AG08395 (cell line): ENCODE measurements at places on chromosomes 12 and 14.

DNA sequence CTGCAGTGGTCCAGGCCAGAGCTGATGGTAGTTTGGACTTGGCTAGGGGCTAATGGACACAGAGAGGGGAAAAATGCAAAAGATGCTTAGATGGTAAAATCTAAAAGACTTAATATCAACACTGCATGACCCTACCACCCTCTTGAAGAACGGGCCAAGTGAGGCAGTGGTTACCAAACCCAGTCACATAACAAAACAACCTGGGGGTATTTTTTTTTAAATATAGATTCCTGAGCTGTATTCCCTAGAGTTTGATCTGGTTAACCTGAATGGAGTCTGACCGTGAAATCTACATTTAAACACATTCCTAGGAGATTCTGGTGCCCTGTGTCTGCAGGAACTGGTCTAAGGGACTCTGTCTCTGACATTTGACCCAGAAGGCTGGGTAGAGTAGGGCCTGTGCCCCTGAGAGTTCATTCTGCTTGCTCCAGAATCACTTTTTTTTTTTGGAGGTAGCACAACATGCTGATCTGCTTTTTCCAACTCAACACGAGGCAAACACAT lies 15.7 kb downstream of the ABHD4 start:
- DNase-seq, result no peak

DNA sequence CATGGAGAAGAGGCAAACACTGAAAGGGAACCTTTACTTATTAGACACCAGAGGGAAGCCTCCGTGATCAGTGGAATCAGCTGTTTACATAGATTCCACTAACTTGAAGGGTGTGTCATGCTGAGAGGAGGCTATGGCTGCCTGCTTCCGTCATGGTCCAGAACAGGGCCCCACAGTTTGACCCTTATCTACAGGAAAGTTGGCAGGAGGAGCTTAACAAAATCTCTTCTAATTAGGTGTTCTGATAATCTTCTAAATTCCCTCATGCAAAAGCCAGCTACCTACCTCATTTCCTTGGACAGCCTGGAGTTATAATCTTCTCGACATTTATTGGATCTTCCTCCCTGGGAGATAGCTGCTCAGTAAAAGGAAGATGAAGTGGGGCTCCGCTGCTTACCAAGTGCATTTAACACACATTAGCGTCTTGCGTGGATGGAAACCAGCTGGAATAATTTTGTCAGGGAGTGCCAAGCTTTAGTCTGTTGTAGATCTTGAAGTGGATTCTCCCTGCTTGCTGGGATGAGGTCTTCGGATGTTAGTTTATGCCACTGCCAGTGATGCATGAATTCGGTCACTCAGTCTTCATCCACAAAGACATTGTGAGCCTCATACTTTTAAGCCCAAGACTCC lies 171.0 kb downstream of the PAH start:
- no peak for DNase-seq

GRCh38 chr14:42316693-42317092 lies 710.0 kb downstream of the LRFN5 start:
- no peak for DNase-seq

GRCh38 chr12:109861689-109862314 lies 18.5 kb downstream of the GLTP start:
- no peak for DNase-seq

GRCh38 chr12:115341442-115341841 lies 657.5 kb upstream of the TBX3 start:
- peak; percentile 96 for DNase-seq

DNA sequence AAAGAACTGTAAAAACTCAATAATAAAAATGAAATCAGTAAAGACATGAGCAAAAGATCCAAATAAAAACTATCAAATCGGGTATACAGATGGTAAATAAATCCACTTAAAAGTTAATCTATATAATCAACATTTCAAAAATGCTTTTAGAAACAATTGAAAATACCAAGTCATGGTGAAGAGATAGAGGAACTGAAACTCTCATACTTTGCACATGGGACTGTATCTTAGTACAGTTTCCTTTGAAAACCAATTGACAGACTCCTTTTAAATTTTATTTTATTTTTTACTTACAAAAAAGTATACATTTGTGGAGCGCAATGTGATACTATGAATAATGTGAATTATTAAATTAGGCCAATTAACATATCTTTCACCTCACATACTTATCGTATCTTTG lies 98.6 kb upstream of the FAR2 start:
- no peak for DNase-seq

DNA sequence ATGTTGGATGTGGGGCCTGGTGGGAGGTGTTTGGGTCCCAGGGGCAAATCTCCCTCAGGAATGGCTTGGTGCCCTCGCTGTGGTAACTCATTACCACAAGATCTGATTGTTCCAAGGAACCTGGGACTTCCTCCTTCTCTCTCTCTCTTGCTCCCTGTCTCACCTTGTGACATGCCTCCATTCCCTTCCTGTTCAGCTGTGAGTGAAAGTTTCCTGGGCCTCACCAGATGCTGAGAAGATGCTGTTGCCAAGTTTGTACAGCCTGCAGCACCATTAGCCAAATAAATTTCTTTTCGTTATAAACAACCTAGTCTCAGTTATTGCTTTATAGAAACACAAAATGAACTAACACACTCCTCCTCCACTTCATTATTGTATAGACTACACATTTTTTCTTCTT lies 759.8 kb upstream of the MDGA2 start:
- DNase-seq, result no peak

GRCh38 chr12:3110578-3110977 lies 33.4 kb downstream of the TSPAN9 start:
- no peak for DNase-seq

- DNase-seq, result no peak
These were observed 53.6 kb downstream of the C12orf42 start for GRCh38 chr12:103442182-103442555.

DNA sequence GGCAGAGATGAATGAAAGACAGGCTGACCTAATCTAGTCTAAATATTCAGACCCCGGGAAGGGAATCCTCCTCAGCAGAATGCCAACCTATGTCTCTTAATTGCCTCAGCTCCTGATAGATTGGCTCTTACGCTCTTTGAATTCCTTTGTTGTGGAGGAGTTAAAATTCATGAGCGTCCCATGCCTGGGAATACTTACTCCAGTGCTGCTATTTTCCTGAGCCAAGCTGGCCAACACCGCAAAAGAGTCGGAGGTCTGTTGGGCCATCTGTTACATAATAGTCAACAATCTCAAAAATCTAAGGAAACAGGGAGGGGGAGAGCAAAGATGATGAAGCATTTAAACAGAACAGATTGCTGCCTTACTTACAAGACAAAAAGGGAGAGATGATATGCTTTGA lies 182.8 kb downstream of the ASCL1 start:
- DNase-seq, result no peak

DNA sequence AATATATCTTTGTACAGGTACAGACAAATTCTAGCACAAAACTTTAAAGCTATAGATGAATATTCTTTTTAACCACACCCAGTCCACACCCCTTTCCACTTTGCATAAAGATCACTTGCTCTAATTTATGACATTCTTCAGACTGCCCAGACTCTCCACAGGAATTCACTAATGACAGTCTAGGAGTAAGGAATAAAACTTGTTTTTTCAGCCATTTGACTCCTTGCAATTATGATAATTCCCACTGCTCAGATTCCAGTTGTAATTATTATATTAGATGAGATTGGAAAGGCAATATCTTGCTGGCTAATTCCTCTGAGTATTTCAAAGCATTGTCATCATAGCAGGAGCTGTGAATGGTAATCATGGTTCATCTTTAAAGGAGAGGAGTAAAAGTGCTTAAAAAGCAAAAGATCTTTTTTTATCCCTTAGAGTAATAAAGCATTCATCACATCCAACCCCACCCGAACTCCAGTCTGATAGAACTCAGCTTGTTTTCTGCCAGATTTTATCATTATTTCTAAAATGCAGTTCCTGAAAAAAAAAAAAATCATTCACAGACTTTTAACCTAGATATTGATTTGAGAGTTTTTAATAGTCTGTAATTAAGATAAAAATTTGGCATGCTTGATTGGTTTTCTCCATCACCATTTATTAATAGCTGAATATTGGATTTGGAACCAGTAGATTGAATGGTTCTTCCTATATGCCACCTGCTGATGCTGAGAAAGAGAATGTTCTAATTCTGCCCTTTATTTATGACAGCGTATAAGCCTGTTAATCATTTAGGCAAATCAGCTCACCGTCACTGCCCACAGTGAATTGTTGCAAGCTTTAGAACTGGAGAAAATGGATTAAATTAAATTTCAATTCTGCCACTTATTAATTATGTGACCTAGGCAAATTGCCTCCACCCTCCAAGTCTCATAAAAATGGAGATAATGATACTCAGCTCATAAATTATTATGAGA lies 93.9 kb upstream of the RASSF8 start:
- peak; percentile 35 for DNase-seq

- peak; percentile 9 for DNase-seq
These were observed 2.4 kb upstream of the WIF1 start for GRCh38 chr12:65123435-65124063.

- DNase-seq, result no peak
These were observed 1473.7 kb downstream of the AACS start for GRCh38 chr12:126538888-126539287.

DNA sequence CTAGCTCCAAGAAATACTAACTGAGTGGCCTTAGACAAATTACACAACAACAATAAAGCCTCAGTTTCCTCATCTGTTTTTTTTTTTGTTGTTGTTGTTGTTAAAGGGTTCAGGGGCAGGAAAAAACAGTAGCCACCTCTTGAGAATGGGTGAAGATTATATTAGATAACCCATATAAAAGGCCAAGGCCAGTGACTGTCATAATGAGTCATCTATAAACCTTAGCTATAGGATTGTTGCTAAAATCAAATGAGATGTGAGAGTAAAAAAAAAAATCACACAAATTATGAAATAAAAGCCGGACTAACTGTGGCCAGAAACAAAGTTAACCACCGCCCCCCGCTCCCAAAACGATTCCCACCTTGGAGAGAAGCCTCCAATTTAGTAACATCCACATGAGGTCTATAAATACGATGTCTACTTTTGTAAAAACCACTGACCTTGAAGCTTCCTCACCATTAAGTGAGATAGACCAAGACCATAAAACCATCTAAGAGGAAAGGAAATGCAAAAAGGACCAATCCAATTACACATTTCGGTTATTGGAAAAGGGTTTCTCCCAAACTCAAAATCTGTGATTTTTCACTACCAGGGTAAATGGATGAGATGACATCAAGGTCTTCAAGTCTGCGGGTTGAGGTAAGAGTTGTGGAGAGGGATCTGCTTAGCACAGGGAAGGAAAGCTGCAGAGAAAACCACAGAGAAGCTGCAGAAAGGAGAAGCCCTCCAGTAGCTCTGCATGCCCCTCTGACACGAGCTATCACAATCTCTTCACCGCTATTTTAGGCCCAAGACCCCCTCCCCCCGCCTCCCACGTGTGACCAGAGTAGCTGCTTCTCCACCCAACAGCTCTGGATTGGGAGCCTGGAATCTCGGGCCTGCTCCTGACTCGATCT lies 1.0 kb downstream of the NAA25 start:
- DNase-seq, result peak; percentile 8

- no peak for DNase-seq
These were observed 4.2 kb upstream of the FOXG1 start for GRCh38 chr14:28762303-28762954.

DNA sequence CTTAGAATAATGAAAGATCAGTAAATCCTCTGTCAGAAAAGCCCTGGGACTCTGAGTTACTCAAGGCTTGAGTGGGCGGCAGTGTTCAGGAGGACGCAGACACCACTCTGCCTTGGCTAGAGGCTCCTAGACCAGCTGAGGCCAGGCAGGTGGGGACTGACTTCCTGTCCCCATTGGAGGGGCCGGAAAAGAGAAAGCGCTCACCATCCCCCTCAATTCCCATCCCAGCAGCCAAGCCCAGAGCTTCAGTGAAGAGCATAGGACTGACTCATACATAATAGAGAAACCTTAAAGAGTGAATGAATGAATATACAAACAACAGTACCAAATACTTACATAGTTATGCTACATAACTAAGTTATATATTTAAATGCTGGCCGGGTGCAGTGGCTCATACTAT lies 62.0 kb downstream of the PLEKHG7 start:
- DNase-seq, result no peak

DNA sequence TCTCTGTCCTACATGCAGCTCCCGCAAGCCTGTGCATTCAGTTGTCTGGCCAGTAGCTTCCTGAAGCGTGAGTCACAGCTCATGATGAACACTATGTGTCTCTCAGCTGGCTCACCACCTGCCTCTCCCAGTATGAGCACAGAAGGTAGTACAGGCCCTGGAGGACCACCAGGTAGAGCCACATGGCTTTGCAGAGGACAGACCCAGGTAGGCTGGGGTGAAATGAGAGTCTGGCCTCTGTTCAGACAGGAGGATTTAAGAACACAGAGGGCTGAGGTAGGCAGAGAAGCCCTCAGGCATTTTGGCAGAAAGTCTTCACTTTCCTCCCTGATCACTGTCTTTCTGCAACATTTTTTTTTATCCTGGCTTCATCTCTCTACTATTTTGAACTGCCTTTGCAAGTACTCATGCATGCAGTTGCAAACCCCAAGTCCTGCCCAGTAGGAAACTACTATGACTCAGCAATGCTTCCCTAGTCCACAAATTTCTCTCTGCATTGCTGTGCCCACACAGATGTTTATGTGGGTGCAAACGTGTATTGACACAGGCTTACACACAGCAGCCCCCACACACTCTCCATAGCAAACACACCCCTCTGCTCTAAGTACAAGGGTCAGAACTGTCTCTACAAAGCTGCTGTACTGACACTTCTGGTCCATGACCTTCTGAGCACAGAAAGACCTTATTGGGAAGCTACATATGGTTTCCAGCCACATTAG lies 7.2 kb upstream of the SDR9C7 start:
- peak; percentile 68 for DNase-seq

- no peak for DNase-seq
These were observed 29.4 kb upstream of the PLEKHG3 start for GRCh38 chr14:64674829-64675228.

DNA sequence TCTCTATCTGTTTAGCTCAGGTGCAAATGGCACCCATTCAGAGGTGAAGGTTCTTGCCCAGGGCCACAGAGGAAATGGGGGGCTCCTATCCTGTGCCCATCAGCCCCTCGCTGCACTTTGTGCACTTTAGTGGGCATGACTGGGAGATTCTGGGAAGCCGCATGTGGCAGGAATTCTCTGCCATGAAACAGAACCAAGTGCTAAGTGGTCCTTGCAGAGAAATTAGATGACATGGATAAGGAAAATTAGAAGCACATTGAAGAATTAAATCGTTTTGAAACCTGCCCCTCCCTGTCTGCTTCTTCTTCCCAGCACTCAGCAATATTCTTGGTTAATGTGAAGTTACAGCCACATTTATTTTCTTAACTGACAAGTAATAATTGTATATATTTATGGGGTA lies 185.2 kb upstream of the RTL1 start:
- DNase-seq, result no peak
